ENCODE measurements at places on chromosomes 11 and 22.

DNA sequence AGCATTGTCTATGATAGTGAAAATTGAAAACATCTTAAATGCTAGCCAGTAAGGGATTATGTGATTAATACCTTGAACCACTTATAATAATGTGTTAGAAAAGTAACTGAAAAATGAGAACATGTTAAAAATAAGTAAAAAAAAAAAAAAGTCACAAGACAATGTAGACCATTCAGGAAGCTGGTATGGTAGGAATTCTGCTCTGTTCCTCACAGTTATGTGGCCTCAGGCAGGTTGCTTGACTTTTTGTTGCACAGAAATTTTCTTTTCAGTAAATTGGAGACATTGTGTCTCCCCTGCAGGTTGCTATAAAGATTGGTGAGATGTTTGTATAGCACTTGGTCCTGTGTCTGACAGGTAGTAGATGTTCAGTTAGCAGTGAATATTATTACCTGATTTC is 17.3 kb upstream of the PLET1 start:
- no peak for DNase-seq

- DNase-seq: no peak
Measured at GRCh38 chr22:32695451-32695891, 106.0 kb upstream of the TIMP3 start.

- no peak for DNase-seq
Measured at GRCh38 chr11:82007521-82007920, 726.1 kb downstream of the FAM181B start.

GRCh38 chr11:124762624-124763155 is 600 bp upstream of the ESAM start:
- no peak for DNase-seq

GRCh38 chr11:65278356-65278755 is 16.6 kb downstream of the POLA2 start:
- DNase-seq: no peak

DNA sequence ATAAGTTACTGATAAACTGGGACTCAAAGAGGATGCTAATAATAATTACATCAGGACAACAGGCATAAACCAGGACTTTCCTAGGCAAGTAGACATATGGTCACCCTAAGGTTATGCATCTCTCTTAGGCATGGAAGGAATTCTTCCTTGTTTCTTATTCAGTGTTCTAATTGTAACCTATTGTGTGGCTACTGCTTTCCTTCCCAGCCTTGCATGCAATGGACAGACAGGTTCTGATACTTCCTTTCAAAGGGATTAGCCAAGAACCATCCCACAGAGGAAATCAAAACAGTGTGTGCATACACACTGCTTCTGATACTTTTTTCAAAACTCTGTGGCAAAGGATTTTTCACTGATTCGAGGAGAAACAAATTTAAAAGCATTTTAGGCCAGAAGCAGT is 48.3 kb downstream of the RRAS2 start:
- no peak for DNase-seq

DNA sequence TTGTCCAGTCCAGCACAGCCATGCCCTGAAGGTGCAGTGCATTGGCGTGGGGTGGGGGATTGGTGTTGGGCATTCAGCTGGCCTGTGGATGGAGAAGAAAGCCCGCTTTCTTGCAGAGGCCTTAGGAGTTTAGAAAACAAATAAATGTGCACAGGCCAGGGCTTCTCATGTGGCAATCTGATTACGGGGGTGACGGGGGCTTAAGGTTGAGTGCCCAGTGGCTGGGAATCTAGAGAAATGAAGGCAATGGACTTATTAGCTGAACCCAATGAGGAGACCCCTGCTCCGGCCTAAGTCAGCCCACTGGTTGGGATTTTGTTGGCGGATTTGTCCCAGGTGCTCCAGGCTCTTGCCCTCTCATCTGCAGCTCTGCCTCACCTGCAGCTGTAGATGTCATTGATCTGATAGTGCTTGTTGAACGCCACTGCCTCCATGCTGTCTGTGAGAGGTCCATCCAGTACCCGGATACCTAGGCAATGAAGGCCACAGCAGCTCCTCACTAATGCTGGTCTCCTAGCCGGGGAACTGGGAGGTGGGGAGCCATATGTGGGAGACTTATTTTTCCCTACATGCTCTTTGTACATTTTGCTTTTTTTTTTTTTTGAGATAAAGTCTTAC is 6.2 kb downstream of the PCSK7 start:
- no peak for DNase-seq

- DNase-seq: no peak
Measured at GRCh38 chr22:28395920-28396753, 283.5 kb downstream of the TTC28 start.

GRCh38 chr11:130220311-130221035 is 60.9 kb downstream of the ST14 start:
- DNase-seq: no peak

DNA sequence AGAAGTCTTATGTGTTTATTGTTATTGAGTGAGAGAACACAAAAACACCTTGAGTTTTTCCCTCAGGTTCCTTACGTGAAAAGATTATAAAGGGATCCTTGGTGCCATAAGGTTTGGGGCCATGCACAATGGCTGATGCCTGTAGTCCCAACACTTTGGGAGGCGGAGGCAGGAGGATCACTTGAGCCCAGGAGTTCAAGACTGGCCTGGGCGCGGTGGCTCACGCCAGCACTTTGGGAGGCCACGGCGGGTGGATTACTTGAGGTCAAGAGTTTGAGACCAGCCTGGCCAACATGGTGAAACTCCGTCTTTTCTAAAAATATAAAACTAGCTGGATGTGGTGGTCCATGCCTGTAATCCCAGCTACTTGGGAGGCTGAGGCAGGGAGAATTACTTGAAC is 5.4 kb downstream of the SMDT1 start:
- no peak for DNase-seq

- no peak for DNase-seq
Measured at GRCh38 chr11:27678242-27678641, 22.0 kb downstream of the BDNF start.

DNA sequence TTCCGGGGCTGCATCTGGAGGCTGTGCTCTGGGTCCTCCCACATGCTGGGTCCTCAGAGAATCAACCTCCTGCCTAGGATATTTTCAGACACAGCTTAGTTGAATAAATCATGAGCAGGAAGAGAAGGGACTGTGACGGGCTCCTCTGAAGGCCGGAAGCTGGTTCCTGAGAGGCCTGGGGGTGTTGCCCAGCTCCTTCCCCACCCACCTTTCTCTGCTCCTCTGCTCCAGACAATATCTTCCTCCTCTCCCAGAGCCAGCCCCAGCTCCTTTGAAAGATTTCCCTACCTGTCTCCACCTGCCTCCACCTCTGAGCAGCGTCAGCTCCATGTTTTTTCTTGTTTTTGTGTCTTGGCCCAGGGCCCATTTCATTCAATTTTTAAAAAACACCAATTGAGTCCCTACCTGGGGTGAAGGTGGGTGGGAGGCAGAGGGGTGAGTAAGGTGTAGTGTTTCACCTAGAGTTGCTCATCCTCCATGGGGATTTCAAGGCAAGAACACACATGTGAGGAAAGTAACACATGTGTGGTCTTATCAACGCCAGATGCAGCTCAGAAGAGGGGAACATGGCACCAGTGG is 24.8 kb upstream of the THY1 start:
- no peak for DNase-seq

- no peak for DNase-seq
Measured at GRCh38 chr22:32880893-32881596, 79.5 kb downstream of the TIMP3 start.
